ENCODE measurements at places on chromosomes 12 and 14.
A peak's percentile ranks its signal among the peaks of the same experiment; 100 is the strongest.

GRCh38 chr12:15276088-15276698 lies 46.1 kb upstream of the PTPRO start:
- DNase-seq, result peak; percentile 69

DNA sequence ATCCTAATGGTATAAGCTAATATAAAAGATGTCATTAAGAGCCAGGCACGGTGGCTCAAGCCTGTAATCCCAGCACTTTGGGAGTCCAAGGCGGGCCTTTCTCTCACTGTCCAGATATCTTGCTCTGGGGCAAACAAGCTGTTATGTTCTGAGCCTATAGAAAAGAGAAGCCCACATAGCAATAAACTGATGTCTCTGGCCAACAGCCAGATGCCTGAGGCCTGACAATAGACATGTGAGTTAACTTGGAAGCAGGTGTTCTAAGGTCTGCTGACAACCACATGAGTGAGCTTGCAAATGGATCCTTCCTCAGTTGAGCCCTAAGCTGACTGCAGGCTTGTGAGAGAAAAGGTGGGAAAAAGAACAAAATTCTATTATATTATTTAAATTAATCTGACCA lies 25.0 kb downstream of the YAF2 start:
- DNase-seq, result peak; percentile 52

DNA sequence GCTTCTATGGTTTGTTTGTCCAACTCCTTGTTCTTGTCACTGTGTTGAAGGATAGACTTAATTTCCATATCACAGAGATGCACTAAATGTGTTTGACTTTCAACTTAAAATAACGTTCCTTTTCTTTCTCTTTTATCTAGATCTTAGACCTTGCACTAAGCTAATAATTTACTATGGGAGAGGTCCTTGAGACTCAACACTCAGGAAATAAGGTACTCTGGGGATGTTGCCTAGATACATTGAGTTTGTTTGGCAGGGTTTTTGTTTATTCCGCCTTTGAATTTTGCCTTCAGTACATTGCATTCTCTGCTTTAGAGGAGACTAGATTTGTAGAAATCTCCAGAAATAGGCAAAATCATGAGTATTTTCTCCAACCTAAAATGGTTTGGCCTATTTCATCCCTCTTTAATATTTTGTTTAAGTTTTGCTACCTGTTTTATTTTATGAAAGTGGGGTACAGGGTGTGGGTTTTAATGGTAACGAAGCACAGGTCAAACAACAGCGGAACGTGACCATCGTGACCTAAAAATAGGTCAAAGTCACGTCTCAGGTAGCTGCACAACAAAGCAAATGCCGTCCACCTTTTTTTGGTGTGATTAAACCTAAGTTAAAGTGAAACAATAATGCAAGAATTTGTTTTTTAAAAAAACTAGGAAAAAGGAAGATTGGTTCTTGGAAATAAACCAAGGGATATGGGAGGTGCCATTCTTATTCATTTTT lies 115.3 kb upstream of the CPSF6 start:
- DNase-seq, result peak; percentile 46

GRCh38 chr12:71536279-71536938 lies 96.8 kb downstream of the LGR5 start:
- no peak for DNase-seq

GRCh38 chr12:121903202-121903601 lies 14.6 kb downstream of the PSMD9 start:
- DNase-seq, result no peak

GRCh38 chr14:66043921-66044320 lies 442.2 kb upstream of the CCDC196 start:
- DNase-seq, result no peak

GRCh38 chr14:44942436-44942835 lies 19.3 kb downstream of the KLHL28 start:
- DNase-seq, result no peak

- no peak for DNase-seq
These were observed 22.6 kb upstream of the LRP1-AS start for GRCh38 chr12:57169969-57170368.

- DNase-seq, result no peak
These were observed 45.4 kb upstream of the BTG1 start for GRCh38 chr12:92191061-92191460.

DNA sequence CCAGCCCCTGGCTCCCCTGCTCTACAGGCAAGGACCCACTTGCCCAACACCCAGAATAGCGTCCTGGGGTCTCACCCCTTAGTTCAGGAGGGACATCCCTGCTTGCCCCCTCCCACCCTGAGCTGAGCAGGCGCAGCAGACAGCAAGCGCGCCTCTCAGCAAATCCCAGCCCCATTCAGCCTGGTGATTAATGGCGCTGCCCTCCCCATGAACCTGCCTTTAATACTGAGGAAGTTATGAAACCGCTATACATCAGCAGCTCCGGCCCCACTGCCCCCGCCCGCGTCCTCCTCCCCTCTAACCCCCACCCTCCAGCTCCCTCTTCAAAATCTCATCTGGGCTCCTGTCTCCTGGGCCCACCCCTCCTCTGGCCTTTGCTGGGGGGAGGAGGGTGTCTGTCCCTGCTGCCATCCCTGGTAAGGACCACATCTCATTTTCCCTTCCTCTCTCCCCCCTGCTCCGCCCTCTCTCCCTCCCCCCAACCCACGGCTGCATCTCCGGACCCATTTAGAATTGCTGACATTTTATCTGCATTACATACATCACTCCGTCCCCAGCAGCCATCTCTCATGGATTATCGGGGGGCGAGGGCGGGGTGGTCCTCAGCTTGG lies 7.1 kb upstream of the SMUG1 start:
- DNase-seq, result peak; percentile 57

DNA sequence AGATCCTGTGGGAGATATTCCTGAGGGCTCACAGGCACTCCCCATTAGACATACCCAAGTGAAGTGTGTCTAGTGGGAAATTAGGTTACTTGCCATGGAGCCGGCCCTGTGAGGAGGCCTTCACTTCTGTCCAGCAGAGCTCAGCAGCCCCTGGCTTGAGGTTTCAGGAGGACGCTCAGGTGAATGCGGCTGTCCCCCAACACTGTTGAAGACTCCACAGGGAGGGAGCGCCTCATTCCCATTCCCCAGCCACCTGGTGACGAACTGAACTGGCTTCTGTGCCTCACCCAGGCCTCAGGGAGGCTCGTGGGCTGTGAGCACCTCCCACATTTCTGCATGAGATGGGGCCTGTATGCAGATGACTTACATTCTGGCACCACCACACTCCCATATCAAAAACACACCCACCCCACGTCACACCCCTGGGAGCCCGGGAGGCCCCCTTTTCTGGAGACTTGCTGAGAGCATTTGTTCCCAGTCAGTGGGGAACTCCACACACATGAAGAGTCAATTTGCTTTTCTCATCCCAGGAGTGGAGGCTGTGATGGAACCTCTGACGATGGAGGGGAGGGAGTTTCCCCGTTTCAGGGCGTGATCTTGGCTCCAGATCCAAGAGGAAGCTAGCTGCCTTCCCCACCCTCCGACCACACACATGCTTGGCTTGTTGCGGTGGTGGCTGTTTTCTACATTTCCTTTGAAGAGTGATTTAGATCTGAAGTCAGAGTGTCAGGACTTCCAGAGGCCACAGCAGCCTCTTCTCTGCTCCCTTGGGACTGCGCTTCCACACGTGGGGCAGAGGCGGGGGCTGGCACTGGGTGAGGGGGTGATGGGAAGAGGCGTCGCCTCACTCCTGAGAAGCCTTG lies 120.7 kb downstream of the ADGRD1 start:
- DNase-seq, result peak; percentile 70

DNA sequence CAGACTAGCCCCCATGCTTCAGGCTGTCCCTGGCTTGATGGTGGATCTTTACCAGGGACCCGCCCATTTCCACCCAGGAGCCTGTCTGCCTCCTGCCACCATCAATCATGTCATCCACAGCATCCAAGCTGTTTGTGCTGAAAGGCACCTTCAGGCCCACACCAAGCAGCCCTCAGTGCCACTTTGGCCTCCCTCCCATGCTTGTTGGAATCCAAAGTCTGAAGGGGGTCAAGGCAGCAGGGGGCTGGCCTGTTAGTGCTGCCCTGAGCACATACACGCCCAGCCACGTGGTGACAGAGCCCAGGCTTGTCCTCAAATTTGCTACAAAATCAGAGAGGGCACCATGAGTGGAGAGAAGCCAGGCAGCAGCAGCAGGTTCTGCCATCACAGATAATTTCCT lies 1146.8 kb downstream of the FSCB start:
- no peak for DNase-seq

DNA sequence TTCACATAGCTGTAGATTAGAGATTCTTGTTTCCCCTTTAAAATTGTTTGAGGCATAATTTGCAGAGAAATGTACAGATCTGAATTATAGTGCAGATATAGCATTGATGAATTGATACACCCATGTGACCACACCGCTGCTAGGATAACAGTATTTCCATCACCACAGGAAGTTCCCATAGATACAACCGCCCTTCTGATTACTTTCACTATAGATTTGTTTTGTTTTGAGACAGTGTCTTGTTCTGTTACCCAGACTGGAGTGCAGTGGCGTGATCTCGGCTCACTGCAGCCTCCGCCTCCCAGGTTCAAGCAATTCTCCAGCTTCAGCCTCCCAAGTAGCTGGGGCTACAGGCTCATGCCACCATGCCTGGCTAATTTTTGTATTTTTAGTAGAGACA lies 8.8 kb upstream of the ASPG start:
- DNase-seq, result no peak

All from tongue (tissue), 3 donors.